ENCODE measurements at places on chromosomes 1 and 21.

DNA sequence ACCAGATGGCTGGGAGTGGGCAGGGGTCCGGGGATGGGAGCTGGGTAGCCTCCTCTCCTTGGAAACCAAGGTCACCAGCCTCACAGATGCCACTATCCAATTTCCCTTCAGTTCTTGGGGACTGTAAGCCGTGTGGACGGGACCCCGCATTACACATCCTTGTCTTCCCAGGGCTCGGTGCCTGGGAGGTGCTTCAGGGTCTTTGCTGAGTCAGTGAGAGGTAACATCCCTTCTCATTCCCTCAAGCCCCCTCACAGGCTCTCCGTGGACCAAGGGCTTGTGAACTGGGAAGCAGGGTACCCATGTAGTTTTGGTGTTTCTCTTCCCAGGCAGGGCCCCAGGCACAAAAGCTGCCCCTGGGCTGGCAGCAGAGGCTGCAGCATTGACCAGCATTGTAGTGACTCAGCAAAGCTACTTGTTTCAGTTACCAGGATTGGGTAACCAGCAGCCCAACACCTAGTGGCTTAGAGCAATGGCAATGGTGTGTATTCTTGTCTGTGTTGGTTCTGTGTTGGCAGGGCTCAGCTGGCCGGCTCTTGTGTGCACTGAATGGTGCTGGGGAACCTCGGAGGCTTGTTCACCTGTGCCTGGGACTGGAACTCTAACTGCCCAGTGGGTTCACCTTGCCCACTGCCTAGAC, 24.6 kb upstream of the PCBP3 start:
- no peak for ATAC-seq

DNA sequence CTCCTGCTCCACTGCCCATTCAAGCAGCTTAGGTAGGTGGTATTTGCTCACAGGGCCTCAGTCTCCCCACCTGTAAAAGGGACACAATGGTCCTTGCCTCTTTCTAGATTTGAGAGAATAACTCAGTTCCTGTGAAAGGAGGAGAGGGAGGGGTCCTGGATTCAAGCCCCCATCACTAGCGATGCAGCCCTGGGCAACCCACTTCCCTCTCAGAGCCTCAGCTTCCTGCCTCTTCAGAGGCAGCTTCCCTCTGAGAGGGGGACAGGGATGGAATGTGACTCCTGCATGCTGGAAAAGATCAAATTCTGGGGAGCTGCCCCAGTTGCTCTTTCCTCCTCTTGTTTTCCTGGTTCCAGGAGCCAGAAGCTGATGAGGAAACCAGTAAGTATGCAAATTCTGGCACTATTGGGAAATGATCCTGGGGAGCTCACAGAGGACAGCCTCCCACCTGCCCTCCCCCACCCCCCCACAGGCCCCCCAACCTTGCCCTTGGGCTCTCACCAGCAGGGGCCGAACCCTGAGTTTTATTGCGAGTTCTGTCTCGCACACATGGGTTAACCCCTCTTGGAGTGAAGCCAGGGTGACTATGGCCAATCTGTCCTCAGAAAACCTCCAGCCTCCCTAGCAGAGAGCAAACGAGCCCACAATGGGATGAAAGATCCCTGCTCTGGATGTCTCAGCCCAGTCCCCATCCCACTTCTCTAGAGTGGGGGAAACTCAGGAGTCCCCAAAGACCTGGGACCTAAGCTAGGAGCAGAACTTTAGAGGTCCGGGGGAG, 11.7 kb downstream of the ZC3H12A start:
- ATAC-seq: peak; percentile 2

GRCh38 chr21:30718239-30718909, at the start of gene KRTAP21-3:
TSS of gene KRTAP21-3 (minus strand) at chr21:30718777. CDS start at chr21:30718759, 18 bp downstream.
- ATAC-seq: no peak

DNA sequence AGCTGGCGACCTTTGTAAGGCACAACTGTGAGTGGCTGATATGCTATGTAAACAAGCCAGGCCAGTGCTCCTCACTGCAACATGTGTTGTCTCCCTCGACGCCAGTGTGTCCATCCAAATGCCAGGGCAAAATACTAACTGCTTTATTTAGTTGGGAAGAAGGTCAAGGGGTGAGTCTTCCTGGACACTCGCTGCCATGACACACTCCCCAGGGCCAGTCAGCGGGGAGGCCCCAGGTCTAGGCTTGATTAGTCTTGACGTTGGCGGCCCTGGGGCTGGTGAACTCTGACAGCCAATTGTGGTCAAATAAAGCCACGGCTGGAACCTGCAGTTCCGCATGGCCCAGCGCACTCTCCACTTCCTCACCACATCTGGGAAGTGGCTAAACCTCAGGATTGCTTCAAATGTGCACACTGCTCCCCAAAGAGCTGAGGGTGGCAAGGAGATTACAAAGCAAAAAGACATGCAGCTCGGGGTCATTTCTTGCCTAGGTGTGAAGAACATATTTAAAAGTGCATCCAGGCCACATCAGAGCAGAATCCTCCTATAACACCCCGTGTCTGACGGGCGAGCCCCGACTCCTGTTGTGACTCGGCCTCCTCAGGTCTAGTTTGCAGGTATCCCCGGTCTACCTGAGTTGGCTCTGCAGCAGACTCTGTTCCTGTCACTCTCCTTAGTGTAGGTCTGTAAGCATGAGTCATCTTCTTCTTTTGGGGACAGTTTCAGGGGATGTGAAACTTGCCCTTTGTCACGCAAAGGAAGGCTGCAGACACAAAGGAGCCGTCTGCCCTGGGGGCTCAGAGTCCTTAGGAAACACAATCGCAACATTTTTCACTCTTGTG, 183.5 kb downstream of the RUNX1 start:
- peak; percentile 96 for ATAC-seq

DNA sequence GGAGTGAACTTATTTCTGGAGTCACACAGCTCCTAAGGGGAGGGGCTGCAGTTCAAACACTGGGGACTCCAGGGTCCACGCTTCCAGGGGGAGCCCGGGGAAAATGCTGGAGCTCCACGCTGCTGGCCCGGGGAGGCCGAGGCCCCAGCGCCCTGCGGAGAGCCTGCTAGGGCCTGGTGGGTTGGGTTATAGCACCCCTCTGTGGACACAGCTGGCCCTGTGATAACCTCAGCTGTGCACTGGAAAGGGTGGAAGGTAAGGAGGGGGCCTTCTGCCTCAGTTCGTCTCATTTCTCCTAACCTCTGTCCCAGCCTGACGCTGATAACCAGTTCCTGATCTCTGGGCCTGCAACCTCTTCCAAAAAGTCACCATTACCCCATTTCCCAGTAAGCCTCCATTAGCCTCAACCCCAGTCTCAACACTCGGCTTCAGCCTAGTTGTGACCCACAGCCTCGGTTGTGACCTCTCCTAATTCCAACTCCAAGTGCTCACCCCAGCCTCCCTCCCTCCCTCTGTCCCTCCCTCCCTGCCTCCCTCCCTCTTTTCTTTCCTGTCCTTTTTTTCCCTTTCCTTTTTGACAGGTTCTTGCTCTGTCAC, 7.1 kb downstream of the NBL1 start:
- ATAC-seq: peak; percentile 77

DNA sequence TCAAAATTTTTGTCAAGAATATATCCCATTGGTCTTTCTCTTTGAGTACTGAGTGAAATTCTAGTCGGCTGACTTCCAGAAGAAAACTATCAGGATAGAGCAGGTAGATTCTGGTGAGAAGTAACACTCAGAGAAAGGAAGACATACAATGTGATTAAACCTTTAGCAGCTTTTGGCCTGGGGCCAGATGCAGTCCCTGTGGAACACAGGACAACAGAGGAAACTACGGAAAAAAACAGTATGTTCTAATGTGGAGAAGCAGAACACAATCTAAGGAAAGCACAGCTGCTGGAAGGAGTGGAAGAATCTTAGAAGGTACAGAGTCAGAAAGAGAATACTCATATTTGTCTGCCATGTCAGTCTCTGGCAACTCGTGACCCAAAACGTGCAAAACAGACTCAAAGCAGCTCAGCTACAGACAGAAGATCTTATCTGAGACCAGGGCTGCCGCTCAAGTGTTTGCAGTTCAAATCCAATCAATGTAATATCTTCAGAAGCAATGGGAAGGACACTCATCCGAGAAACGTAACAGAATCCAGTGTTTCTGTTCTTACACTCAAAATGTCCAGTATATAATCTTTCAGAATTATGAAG, 283.8 kb downstream of the MRPL39 start:
- ATAC-seq: no peak

GRCh38 chr1:10045480-10046355, 13.0 kb downstream of the UBE4B start:
- no peak for ATAC-seq

GRCh38 chr21:33238146-33238545, 8.4 kb downstream of the IFNAR2 start:
- ATAC-seq: peak; percentile 57

DNA sequence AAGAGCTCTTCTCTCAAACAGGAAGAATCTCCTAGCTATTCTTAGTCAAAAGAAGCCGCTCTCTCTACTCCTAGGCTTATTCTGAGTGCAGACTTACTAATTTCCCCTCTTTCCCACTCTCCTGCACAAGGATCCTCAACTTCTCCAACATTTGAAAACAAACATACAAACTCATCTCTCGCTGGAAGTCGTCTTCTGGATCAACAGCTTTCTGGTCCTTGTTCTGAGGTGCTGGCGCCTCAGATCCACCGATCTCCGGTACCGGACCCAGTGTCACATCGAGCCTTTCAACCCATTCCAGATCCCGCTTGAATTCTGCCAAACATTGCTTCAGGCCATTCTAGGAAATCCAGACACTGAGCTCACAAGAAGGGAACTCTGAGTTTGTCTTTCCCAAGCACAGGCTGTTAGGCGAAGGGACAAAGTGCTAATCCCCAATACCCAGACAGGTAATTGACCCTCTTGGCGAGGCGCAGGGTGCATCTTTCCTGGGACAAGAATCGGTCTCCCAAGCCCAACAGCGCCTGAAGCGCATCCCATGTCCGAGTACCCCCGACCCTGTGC, 696 bp downstream of the EBNA1BP2 start:
- ATAC-seq: no peak

DNA sequence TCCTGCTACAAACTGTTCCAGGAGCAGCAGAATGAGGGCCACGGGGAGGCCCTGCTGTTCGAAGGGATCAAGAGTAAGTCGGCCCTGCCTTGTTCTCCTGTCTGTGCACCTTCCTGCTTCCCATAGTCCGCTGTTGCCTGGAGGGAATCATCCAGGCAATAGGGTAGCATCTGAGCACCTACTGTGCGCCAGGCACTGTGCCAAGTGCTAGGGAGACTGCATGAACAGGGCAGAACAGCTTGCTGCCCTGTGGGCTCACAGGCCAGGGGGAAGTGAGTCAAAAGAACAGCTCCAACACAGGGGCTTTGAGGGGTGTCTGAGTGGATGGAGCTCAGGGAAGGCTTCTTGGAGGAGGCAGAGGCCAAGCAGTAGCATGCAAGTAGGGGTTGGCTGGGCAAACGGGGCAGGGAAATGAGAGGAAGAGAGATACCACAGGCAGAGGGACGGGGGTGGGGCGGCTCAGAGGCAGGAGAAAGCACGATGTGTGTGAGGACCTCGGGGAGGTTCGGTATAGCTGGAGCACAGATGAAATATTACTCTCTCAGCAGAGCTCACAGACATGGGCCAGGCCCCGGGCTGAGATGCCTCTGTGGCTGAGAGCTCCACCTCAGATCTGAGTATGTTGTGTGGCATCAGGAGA, 15.5 kb upstream of the PADI6 start:
- ATAC-seq: no peak

GRCh38 chr1:31199236-31199790, 40.4 kb downstream of the NKAIN1 start:
- no peak for ATAC-seq

DNA sequence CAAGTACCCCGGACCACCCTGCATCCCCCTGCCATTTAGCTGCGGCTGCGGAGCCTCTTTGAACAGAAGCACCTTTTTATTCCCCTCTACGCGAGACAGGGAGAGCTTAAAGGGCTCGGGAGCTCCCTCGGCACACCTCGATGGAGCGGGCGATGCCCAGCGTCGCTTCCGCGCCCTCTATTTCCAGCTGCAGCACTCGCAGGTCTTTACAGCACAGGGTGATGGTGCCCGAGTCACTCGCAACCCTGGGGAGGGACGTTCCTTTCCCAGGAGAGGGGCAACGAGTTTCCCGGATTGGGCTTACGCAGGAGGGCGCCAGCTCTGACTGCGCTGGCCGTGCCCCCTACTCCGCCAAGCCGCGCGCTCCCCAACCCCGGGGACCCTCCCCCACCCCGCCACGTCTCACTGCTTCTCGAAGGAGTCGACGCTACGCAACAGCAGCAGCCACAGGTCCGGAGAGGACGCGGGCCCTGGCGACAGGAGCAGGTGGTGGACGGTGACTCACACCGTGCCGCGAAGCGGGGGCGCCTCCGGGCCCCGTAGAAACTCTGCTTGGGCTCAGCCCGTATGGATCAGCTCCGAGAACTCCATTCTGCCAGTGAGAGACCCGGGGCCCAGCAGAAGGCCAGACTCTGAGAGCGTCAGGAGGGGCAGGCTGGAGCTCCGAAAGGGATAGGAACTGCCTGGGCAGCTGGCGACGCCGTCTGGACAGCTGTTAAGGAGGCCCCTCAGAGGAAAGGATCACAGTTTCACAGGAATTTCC, 5.8 kb upstream of the FAM167B start:
- peak; percentile 77 for ATAC-seq

DNA sequence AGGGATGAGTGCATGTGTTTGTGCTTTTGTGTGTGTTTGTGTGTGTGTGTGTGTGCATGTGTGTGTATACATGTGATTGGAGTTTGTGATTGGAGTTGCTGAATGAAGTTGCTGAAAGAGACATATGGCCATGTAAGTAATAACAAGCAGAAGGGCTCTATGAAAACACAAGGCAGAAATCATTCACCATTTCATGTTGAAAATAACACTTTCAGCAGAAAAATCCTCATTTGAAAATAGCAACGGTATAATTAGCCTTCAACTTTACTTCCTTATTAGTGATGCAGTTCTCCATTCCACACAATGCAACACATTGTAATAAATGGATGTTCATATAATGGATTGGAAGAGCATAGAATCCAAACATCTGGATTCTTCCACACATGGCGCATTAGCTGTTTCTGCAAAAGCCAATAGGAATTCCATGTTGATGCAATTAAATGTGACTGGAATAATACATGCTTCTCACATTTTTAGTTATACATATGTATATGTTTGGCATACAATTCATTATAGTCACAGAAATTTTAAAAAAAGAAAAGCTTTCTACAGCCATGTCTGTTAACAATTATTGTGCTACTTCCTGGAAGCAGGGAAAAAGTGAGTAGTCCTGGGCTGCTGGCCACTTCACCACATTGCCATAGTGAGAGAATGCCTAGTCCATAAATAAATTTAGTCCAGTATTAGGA, 538.0 kb downstream of the LTN1 start:
- ATAC-seq: no peak

- no peak for ATAC-seq
Observed at GRCh38 chr1:243409284-243409683, 153.4 kb downstream of the SDCCAG8 start.

DNA sequence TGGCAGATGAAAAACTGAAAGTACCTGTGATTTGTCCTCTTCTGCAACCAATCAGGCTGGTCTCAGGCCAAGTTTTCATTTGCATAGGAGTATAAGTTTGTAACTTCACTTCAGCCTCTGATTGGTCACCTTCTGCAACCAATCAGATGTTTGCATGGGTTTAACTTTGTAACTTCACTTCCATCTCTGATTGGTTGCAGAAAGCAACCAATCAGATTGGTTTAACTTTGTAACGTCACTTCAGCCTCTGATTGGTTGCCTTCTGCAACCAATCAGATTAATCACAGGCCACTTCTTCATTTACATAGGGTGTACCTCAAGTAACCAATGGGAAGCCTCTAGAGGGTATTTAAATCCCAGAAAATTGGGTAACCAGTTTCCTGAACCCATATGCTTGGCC, 18.9 kb upstream of the TUT4 start:
- no peak for ATAC-seq

- no peak for ATAC-seq
Observed at GRCh38 chr1:90074566-90074965, 79.7 kb downstream of the ZNF326 start.

- ATAC-seq: no peak
Observed at GRCh38 chr1:11493972-11494655, 15.2 kb downstream of the DISP3 start.

- ATAC-seq: peak; percentile 87
Observed at GRCh38 chr1:204418174-204419063, 6.8 kb upstream of the PPP1R15B start.

Measured in stimulated activated memory B cell treated with anti-CD40 and anti-IgM and Interleukin-4, amounts not matched to agents 10 μg/mL and 1 μg/mL and 100 μg/mL, for 72 hours (primary cell).